ENCODE measurements at places on chromosomes 13 and 19.
A peak's percentile ranks its signal among the peaks of the same experiment; 100 is the strongest.

DNA sequence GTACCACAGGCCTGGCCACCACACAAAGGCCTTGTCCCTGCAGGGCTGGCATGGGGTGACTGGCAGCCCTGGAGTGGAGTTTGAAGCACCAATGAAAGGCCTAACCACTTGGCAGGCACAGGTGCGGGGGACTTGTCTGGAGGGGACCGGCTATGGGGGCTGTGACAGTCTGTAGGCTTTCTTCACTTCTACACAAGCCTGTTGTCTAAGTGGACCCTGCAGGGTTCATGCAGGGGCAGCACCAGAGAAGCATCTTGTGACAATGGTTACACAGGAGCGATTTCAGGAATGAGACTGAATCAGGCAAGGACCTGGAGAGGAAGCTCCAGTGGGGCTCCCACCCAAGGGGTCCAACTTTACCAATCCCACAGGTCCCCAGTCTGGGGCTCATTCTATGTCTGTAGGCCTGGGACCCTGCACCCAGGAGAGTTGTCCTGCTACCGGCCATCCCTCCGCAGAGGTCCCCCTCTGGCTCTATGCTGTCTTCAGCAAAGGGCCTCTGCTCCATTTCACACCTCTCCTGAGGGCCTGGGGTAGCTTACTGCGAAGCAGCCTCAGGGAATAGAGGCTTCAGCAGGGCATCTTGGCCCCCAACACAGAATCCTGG lies 2.3 kb upstream of the ZNF837 start:
- DNase-seq, result no peak

GRCh38 chr19:43525836-43526771 lies 897 bp downstream of the ETHE1 start:
- DNase-seq, result no peak

GRCh38 chr13:21913010-21913409 lies 242.1 kb downstream of the FGF9 start:
- DNase-seq, result no peak

DNA sequence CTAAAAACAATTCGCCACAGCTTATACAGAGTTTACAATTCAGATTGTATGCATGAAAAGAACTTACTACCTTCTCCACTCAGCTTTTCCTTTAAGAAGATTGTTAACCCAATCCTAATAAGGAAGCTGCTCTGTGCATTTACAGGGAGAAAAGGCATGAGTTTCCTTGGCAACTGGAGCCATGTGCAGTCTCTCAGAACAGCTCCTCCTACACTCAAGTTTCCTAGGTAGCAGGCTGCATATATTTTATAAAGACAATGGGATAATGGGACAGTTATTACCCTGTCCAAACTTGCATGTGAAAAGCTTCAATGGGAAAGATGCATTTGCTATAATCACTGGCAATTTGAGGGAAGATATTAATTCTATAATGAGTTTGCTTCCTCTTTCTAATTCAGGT lies 125.5 kb upstream of the TRPC4 start:
- peak; percentile 63 for DNase-seq

- peak; percentile 53 for DNase-seq
Measured at GRCh38 chr19:38068826-38069225, 155.2 kb downstream of the DPF1 start.

- no peak for DNase-seq
Measured at GRCh38 chr19:7476777-7477494, 11.9 kb downstream of the PEX11G start.

DNA sequence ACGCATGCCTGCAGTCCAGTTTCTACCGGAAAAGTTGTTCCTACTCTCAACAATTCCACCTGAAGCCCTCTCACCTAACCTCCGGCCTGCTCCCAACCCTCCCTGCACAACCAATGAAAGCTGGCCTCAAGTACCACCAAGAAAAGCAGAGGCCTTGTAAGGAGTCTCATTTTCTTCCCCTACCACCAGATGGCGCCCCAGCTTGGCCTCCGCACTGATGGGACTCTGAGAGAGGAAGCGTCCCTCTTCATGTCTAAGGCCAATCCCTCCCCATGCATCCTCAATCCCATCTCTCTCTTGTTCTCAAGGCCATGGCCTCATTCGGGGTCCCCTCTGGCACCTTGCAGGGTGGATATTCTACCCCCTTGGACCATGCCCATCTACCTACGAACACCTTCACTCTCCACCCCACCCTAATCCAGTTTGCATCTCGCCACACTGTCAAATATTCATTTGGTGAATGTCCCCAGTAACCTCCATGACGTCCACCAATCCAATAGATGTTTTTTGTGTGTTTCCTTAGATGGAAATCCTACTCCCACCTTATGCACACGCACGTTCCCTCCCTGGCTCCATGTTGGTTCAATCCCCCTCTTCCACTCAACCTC lies 412.8 kb downstream of the ZNF536 start:
- DNase-seq, result no peak

DNA sequence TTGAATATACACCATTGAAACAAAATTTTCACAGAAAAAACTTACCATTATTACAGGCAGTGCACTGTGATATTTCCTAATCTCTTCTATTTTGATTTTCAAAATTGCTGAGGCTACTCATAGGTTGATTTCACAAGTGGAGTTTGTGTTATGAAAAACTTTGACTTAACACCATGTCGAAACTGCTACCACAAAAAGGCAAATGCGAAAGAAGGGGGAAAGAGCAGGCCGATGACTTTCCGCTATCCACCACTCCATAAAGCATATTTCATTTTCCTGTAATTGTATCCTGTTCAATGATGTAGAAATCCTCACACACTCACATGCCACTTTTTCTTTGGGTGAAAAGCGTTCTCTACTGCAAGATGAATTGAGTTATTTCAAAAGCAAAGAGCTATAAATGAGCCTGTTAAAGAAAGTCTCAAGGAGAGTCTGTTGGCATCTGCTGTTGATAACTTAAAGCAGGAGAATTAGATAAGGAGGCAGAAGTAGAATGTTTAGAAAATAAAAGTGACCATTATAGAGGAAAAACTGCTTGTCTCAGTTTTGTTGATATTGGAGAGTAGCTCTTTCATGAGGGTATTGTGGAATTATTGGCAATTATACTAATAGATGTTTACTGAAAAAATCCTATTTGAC lies 18.8 kb downstream of the KL start:
- no peak for DNase-seq

DNA sequence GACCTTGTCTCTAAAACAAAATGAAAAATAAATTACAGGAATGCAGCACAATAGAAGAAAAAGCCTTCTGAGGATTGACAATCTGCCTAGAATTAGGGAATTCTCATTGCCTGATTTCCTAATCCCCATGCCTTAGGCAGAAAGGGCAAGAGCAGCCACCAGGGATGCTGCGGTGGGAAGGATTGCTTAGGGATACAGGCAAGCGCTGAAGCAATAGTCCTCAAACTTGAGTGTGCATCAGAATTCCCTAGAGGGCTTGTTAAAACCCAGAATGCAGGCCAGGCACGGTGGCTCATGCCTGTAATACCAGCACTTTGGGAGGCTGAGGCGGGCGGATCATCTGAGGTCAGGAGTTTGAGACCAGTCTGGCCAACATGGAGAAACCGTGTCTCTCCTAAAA lies 1.0 kb upstream of the OR7C2 start:
- DNase-seq, result no peak

DNA sequence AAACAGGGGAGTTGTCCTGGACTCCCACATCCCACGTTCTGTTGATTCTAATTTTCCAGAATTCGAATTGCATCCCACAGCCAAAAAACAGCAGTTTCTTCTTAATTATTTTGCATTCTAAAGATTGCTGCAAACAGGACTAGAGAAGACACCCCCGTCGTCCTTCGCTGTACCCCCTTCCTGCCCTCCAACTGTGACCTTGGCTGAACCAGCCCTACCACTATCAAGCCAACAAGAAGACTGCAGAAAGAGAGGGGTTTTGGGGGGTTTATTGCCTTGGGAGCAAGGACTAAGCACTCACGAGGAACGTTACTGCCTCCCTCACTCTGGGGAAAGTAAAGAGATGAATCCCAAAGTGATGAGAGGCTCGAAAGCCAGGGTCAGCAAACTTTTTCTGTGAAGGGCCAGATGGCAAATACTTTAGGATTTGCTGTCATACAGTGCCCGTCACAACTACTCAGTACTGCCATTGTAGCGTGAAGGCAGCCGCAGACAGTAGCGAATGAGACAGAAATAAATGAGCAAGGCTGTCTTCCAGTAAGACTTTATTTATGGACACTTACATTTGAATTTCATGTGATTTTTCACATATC lies 32.5 kb upstream of the KATNAL1 start:
- DNase-seq, result no peak

- DNase-seq, result peak; percentile 3
Measured at GRCh38 chr13:31209172-31209840, 9.5 kb downstream of the B3GLCT start.

DNA sequence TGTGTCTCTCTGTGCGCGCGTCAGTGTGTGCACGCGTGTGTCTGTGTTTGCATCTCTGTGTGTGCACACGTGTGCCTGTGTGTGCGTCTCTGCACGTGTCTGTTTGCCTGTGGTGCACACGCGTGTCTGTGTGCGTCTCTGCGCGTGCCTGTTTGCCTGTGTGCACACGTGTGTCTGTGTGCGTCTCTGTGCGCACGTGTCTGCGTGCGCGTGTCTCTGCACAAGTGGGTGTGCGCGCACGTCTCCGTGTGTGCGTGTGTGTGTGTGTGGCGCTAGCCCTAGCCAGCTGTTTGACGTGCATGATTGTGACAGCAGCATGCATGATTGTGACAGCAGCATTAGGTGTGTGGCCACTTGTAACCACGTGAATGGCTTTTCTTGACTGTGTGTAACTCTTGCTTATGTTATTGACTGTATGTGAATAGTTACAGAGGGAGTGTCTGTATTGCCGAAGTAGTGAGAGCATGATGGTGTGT lies 31.1 kb downstream of the ZNF146 start:
- no peak for DNase-seq
